Non-pigmented ciliary epithelial cell (primary cell): ENCODE measurements at places on chromosomes 7 and 10.

GRCh38 chr7:68176974-68177373 lies 1180.3 kb downstream of the TYW1 start:
- DNase-seq: peak; percentile 9

- no peak for DNase-seq
These were observed 34.8 kb downstream of the C7orf33 start for GRCh38 chr7:148625342-148625741.

DNA sequence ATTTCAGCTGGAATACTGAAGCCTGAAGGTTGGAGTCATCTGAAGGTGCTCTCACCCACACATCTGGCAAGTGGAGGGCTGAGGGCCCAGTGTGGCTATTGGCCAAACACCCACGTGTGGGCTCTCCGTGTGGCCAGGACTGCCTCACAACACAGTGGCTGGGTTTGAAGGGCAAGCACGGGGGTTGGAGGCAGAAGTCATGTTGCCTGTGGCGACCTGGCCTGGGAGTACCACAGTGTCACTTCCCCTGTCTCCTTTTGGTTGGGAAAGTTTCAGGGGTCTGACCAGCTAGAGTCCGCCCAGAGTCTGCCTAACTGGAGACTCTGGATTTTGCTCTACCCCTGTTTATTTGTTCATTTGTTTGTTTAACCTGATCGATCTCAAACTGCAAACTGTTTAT lies 169.5 kb downstream of the DNAJB6 start:
- no peak for DNase-seq

GRCh38 chr7:64557601-64558322 lies 5.1 kb downstream of the ZNF680 start:
- no peak for DNase-seq

DNA sequence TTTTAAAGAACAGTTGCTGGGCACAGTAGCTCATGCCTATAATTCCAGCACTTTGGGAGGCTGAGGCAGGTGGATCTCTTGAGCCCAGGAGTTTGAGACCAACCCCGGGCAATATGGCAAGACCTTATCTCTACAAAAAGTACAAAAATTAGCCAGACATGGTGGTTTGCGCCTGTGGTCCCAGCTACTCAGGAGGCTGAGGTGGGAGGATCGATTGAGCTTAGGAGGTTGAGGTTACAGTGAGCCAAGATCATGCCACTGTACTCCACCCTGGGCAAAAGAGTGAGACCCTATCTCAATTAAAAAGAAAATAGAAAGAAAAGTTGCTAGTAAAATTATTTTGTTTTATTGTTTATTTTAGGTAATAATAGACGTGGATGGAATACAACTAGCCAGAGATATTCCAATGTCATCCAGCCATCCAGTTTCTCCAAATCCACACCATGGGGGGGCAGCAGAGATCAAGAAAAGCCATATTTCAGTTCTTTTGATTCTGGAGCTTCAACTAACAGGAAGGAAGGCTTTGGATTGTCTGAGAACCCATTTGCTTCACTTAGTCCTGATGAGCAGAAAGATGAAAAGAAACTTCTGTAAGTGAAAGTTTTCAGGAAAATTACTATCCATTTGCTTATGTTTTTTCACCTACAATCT lies 3.0 kb downstream of the NUP42 start:
- DNase-seq: no peak

GRCh38 chr10:112841549-112841948 lies 108.5 kb upstream of the TCF7L2 start:
- no peak for DNase-seq

- DNase-seq: no peak
These were observed 25.6 kb downstream of the HPS6 start for GRCh38 chr10:102090772-102091171.

DNA sequence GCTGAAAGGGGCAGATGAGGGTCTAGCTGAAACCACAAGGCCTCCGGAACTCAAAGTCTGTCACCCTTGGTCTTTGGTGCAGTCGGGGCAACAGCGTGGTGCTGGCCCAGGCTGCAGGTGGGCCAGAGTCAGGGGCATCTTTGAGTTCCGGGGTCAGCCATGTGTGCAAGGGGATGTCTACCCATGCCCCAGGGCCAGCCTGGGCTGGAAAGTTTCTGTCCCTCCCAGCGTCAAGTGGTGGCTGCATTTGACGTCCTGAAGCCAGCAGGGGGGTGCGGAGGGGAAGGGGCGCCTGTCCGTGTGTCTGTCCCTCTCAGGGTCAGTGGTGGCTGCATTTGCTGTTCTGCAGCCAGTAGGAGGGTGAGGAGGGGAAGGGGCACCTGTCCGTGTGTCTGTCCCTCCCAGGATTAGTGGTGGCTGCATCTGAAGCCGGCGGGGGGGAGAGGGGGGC lies 638 bp downstream of the BRAT1 start:
- no peak for DNase-seq

DNA sequence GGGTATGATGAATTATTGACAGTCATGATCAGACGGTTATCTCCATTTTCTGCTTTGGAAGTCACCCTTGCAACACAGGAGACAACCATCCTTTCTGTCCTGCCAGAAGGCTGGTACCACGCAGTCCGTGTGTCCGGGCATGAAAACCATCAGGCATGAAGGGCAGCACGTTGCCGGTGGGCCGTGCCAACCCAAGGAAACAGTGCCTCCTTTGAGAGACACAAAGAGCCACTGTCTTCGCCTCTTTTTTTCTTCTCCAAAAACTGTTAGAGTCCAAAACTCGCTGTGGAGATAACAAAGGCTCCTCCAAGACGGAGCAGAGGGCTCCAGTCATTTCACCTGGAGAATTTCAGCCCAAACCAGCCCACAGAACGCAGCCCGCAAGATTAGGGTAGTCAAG lies 60.4 kb upstream of the ARHGAP21 start:
- DNase-seq: no peak

- DNase-seq: no peak
These were observed 13.2 kb downstream of the ARHGAP19 start for GRCh38 chr10:97279121-97279815.

DNA sequence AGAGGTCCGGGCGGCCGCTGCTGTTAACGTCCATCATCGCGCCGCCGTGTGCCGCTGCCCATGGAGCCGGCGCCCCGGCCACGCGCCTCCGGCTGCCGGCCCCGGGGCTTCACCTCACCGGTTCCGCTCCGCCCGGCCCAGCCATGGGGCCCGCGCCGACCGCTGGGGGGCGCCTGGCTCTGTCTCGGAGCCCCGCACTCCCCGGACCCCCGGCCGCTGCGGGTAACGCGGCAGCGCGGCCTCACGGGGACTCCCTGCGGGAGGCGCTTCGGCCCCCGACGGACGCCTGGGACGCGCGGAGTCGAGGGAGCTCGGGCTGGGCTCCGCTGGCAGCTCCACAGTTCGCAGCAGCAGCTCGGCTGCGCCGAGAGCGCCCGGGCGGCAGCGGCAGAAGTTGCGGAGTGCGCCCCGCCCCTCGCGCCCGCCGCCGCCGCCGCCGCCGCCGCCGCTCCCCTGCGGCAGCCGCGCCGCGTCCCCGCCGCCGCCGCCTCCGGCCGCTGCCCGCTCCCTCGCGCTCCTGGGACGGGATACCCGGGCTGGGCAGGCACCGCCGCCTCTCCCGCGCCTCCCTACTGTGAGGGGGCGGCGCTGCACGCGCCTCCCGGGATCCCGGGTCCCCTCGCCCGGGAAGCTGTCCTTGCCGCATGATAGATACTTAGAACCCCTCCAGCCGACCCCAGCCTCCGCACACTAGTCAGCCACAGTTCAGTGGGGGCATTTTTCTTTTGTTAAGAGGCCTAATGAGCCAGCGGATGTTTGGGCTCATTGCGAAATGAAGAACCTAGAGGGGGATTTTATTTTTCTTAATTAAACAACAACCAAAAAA lies at the start of gene HTR7:
TSS of gene HTR7 (minus strand) at position 405 of the 826 bp plus-strand sequence. CDS start at position 37, 368 bp downstream.
- DNase-seq: no peak

DNA sequence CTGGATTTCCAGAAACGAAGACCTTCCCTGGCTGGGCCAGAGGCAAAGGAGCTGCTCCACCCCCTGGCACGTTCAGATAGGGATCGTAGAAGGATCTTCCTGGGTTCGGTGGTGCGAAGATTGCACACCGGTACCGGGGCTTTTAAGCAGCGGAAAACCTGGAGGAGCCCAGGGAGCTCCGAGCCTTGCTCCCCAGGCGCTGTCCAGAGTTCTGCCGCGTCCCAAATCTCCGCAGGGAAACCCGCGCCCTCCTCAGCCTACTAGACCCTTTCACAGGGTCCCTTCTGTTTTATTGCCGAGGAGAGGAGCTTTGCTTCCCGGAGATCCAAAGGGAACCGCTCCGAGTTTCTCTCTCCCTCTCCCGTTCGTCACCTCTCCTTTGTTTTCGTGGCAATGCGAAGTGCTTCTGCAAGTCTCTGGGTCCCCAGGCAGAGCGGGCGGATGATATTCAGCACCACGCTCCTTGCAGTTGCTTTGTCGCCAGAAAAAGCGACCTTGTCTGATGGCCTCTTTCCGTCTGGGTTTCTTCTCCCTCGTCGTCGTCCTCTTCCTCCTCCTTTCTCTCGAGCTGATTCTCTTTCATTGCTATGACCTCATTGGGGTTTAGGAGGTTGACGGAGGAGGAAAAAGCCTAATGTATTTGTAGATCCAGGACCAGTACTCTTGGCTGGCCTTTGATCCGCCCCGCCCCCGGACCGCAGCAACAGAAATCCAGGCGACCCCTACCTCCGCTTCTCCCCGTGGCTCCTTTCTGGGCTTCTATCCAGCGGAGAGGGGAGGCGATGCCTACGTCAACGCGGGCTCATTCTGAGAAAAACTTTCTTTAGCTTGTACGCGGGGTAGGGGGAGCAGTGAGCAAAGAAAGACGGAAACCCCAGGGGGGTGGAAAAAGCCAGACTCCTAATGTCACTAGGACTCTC lies at the start of gene TMEM196:
TSS of gene TMEM196 (minus strand) at position 777 of the 920 bp plus-strand sequence. CDS start 921 bp downstream, outside the sequence.
- no peak for DNase-seq

DNA sequence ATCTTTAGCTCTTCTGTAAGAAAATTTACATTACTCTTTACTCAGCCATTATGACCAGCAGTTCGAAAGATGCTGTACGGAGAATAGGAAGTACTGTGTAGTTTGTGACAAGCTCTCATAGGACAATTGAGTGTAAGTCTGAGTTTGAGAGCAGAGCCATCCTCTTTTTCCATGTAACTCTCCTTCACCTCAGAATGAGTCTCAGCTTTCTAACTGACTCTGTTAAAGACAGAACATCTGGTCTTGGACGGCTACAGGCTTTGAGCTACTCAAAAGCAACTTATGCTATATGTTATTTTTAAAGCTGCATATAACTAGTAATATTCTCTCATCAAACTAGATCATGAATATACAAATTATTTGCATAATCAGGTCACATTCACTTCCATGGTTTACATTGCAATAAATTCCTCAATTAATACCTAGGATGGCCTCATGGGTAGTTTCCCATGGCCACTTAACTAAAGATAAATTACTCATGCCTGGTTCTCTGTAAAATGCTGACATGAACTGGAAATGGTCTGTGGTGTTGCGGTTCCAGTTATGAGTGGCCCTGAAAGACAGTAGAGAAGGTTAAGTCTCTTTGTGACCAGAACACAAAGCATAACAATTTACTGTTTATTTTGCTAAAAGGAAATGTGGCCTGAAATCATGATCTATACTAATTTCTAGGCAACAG lies 358.7 kb downstream of the PHF14 start:
- DNase-seq: no peak

DNA sequence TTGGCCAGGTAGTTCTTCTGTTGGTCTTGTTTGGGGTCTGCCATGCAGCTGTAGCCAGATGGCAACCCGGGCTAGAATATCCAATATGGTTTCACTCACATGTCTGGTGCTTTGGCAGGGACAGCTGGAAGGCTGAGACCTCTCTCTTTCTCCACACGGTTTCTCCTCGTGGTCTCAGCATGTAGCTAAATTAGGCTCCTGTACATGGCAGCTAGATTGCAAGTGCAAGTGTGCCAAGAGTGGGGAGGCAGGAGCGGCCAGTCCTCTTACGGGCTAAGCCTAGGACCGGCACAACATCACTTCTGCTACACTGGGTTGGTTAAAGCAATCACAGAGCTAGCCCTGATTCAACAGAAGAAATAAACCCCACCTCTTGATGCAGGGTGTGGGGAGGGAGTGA lies 9.3 kb upstream of the PDE1C start:
- no peak for DNase-seq

GRCh38 chr10:125159932-125160855 lies at the start of gene CTBP2:
Gene CTBP2 (minus strand): TSS chr10:125160563.
- DNase-seq: no peak

DNA sequence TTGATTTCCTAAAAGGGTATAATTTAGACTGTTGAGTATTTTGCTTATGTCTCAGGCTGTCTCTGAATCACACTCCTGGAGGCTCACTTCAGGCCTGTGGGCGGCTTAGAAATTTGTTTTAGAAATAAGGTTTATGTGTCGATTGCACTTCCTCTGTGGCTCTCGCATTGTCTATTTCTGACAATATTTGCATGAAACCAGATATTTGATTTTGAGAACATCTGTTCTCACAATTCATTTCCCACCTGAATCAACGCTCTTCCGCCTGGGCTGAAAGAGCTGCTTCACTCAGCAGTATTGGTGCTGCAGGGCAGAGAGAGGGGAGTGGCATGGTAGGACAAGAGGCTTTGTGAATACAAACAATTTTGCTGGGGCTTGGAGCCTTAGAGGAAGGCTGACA lies 262.0 kb downstream of the ADRA2A start:
- DNase-seq: no peak

DNA sequence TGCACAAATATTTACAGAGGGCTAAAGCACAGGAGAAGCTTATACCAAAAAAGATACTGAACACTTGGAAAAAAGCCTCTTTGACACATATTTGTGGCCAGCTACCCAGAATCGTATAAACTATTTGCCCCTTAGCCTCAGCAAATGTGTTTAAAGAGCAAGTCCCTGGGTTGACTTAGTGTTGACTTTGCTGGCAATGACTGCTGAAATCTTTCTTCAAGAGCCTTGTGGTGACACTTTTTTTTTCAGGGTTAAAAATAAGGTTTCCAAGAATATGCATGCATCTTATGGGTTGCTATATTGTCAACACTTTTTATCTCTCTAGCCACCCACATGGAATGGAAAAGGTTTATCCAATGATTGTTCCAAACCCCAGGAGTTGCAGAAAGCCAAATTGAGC lies 14.9 kb upstream of the PLEKHS1 start:
- DNase-seq: no peak

- no peak for DNase-seq
These were observed 299.9 kb upstream of the ADARB2 start for GRCh38 chr10:2037246-2037645.

DNA sequence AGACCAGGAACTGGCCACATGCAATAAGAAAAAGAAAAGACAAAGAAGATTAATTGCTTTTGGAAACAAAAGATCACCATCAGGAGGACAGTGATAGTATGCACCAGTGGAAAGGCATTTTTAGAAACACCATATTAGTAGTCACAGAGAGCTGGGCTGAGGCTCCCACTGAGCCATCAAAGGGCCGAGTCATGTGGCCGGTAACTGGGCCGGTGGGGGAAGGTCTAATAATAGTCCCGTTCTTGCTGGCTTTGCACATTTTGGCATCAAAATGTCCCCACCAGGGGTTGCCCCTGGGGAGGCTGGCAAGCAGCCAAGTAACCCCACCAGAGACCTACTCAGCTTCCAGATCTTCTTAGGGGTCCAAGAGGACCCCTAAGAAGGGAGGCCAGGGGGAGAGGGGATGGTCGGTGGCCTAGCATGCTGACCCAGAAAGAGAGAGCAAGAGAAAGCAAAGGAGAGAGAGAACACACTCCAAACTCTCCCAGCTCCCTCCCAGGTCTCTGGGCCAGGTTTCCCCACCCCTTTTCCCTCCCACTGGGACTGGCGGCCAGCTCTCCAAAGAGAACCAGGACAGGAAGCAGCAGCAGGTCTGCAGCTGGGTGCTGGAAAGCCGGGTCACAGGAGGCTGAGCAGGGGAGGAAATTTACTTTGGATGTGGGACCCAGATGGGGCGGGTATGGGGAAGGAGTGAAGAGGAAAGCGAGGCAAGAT lies 70.2 kb upstream of the FGFR2 start:
- DNase-seq: no peak
